ENCODE measurements at places on chromosomes 7 and 10.
A peak's percentile ranks its signal among the peaks of the same experiment; 100 is the strongest.

GRCh38 chr7:29442146-29442545 lies 121.5 kb upstream of the PRR15 start:
- DNase-seq = no peak

DNA sequence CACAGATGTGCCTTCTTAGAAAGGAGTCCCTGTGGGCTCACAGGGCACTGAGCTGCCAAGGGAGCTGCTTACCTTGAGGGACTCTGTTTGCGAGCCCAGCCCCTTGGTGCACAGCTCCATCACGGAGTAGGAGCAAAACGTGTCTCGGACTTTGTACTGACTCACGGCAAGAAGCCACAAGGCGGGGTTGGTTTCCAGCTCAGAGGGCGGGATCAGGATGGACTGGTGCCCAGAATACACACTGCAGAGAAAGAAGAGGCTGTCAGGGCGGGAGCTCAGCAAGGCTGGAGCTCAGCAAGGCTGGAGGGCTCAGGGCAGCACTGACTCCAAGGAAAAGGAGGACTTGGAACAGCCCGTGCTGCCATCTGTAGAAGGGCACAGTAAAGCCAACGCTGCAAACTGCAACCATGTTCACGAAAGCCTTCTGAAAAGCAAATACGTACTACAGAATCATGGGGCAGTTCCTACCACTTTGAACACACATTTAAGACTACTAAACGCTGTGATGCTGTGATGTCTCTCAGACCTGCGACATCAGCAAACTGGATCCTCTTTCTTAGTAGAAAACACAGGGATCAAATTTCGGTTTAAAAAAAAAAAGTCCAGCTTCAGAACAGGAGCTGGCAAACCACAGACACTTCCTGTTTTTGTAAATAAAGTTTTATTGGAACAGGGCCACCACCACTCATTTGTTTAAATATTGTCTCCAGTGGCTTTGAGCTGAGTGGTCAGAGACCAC lies 194.3 kb downstream of the ZMYND11 start:
- DNase-seq = peak; percentile 10

- DNase-seq = no peak
These were observed 37.9 kb downstream of the HTR7 start for GRCh38 chr10:90819911-90820310.

DNA sequence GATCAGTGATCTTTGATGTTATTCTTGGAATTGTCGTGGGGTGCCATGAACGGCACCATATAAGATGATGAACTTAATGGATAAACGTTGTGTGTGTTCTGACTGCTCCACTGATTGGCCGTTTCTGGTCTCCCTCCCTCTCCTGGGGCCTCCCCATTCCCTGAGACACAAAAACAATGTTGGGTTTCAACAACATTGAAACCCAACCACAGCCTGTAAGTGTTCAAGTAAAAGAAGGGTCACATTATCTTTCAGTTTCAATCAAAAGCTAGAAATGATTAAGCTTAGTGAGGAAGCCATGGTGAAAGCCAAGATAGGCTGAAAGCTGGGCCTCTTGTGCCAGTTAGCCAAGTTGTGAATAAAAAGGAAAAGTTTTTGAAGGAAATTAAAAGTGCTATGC lies 19.5 kb downstream of the EN2 start:
- DNase-seq = no peak

GRCh38 chr10:69500864-69501468 lies 49.7 kb downstream of the TSPAN15 start:
- no peak for DNase-seq

- no peak for DNase-seq
These were observed 75.1 kb downstream of the ZMIZ1 start for GRCh38 chr10:79143879-79144278.

DNA sequence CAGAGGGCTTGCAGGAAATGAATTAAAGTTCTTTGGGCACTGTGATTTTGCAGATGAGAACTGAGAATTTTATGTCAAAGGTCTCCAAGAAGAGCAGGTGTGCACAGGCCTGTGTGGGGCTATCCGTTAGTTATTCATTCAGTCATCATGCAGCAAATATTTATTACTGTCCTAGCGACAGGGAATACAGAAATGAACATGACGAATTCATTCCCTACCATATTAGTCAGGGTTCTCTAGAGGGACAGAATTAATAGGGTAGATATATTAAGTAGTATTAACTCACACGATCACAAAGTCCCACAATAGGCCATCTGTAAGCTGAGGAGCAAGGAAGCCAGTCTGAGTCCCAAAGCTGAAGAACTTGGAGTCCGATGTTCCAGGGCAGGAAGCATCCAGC lies 2.9 kb upstream of the MMP21 start:
- DNase-seq = no peak

- DNase-seq = no peak
These were observed 61.0 kb downstream of the MPP7 start for GRCh38 chr10:28241741-28242399.

GRCh38 chr7:121054925-121055324 lies 66.4 kb downstream of the CPED1 start:
- DNase-seq = no peak

GRCh38 chr7:96708872-96709271 lies 774 bp downstream of the SEM1 start:
- no peak for DNase-seq

DNA sequence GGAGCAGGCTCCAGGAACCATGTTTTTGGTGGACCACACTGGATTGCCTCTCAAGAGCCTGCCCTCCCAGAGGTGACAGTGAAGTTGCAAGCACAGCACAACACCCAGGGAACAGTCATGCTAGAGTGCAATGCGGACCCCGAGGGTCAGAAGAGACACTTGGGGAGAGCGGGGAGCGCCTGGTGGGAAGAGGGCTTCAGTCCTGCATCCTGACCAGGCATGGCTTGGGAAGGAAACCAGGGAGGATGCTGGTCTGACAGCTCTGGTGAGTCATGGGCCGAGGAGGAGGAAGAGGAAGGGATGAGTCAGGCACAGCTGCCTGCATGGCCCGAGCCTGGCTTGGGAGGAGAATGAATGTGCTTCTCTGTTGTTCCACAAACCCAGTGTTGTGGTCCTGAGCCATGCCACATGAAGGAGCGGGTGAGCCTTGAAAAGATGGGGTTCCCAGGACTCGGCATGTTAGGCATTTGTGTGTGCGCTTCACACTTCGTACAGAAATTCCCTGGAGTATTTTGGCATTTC lies 29.5 kb upstream of the ANKRD2 start:
- no peak for DNase-seq

DNA sequence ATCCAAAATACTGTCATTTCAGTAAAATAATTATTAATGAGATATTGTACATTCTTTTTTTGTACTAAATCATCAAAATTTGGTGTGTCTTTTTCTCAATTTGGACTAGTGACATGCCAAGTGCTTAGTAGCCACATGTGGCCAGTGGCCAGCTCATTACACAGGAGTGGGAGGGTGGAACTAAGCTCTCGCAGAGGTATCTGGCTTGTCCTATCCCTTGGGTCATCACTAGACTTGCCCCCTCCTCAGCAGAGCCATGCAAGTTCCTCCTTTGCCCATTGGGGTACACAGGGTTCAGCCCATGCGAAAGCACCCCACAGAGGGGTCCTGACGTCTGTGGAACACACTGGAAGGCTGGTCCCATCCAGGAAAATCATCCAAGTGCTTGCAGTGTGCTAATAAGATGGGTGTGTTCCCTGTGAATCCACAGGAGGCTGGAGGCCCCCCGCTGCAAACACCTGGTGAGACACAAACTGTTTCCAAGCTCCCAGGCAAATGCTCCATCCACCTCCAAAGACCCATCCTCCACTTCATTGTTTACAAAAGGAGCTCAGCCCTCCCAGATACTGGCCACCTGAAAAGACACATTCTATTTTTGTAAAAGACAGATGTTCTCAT lies 1.3 kb downstream of the ARHGAP22 start:
- DNase-seq = no peak

DNA sequence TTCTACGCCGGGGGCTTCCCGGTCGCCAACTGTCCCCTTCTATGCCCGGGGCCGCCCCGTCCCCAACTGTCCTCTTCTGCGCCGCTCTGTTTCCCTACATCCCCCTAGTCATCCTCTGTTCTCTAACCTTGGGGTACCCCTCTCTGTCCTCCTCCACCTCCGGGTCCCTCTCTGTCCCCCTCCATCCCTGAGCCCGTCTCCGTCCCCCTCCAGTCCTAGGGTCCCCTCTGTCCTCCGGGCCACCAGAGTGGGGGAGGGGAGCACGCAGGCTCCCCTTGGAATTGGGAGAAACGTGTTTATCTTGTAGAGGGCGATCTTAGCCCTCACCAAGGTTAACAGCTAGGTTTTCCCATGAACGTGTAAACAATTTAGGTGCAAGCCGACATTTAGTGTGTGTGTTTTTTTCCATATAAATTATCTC lies 852 bp upstream of the KLF6 start:
- DNase-seq = no peak
